ENCODE measurements at places on chromosomes 11 and 22.

DNA sequence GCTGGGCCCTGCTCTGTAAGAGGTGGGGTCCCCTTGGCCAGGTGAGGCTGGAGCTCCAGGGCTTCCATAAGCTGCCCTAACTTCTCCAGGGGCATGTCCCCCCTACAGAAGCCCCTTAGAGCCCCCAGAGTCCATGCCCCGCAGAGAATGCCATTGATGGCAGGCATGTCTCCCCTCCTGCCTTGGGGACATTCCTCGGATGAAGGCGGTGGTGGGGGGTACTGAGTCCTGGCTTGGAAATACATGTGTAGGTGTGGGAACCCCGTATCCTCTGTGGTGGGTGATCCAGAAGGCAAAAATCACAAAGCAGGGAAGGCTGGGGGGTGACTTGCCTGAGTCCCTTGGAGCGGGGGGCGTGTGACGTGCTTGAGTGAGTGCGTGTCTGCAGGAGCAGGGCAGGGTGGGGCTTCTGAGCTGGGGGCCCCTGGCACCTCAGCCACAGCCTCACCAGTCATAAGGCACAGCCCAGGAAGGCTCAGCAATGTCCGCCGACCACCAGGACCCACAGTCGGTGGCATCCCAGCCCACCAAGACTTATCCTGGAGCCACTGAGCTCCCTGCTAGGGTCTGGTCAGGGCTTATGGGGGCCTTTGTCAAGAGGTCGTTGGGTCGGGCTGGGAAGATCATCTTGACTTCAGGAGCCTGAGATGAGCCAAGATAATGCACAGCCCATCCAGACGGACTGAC is 69.8 kb upstream of the KCNQ1OT1 start:
- DNase-seq, result no peak

GRCh38 chr11:85800595-85801342 is 10.2 kb downstream of the SYTL2 start:
- DNase-seq, result no peak

DNA sequence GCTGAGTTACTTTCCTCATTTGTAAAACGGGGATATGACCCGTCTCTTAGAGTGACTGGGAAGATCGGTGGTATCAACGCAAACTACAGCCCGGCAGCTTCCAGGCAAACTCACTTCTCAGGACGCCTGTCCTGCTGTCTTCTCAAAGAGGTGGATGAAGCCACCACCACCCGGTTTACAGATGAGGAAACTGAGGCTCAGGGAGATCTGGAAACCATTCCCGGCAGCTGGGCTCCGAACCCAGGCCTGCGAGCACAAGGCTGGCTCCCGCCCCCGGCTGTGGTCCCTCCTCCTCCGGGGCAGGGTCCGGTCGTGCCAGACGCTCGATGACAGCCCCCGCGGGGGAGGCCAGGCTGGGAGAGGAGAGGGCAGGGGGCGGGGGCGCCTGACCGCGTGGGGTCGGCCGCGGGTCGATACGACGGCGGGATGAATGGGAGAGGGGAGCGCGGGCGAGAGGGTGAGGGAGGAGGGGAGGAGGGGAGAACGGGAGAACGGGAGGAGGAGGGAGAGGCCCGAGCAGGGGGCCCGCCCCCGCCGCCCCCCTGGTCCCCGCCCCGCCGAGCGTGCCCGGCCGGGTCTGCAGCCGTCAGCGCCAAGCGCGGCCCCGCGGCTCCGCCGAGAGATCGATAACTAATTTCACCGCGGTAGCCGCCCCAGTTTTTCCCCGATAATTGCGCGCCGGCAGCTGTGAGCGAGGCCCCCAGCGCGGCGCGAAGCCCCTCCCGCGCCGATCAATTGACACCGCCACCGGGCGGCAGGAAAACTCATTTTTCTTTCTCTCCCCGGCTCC is 14.0 kb downstream of the IGLL1 start:
- DNase-seq, result no peak

DNA sequence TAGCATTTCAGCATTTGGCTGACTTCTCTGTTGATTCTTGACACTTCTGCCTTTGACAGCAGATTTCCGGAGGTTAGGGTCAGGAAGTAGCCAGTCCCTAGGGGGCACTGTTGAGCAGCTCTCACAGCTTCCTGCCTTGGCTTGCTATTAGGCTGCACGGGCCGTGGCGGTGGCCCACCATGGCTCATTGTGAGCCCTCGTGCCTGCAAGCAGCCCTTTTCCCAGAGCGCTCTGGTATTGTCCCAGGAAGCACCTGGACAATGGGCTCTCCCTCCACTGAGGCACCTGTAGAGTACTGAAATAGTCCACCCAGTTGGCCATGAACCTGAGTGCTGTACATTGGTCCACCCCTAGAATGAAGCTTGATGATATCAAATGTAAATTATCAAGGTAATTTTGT is 100.2 kb upstream of the GAL start:
- no peak for DNase-seq

DNA sequence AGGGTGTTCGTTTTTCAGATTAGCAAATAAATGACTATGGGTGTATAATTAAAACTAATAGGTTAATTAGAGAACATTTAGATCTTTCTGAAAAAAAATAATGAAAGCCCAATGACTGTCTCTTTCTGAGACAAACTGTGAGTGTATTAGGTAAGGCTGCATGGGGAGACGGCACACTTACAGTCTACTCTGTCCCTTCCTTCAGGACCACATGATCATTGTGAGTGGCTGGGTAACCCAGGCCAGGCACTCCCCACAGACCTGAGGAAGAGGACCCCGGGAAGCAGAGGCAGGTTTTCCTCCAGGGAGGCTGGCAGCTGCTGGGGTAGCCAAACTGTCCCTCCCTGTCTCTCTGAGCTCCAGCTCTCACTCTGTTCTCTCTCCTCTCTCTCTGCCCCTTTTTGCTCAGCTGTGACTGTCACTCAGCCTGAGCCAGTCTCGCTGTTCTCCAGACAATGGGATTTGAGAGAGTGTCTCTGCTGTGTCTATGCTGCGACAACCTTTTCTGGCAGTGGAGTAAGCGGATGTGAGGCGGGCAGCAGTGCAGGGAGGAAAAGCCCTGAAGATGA is 83.1 kb upstream of the NCAM1 start:
- no peak for DNase-seq

- no peak for DNase-seq
Measured at GRCh38 chr11:134879341-134879740, 467.3 kb upstream of the B3GAT1 start.

DNA sequence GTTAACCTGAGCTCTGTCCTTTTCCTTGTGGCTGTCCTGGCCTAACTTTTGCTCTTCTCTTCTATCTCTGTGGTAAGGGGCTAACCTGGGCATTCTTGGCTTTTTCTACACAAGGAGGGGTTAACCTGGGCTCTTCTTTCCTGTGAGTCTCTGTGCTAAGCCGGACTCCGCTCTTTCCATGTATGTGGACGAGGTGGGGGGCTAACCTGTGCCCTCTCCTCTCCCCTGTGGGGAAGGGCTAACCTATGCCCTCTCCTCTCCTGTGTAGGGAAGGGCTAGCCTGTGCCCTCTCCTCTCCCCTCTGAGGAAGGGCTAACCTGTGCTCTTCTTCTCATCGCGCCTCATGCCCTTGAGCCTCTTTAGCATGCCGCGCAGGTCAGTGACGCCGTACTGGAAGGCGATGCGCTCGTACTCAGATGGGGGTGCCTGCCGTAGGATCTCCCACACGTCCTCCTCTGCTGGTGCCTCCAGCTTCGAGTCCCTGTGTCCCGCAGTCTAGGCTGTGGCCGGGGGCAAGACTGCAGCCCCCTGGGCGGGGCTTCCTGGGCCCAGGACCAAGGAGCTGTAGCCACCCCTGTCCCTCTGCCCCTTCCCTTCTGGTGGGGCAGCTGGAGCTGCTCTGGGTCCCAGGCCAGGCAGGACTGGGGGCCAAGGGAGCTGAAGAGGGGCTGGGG is 6.5 kb downstream of the MYBPC3 start:
- no peak for DNase-seq

All from BJ (cell line).